ENCODE measurements at places on chromosomes 6 and 20.

DNA sequence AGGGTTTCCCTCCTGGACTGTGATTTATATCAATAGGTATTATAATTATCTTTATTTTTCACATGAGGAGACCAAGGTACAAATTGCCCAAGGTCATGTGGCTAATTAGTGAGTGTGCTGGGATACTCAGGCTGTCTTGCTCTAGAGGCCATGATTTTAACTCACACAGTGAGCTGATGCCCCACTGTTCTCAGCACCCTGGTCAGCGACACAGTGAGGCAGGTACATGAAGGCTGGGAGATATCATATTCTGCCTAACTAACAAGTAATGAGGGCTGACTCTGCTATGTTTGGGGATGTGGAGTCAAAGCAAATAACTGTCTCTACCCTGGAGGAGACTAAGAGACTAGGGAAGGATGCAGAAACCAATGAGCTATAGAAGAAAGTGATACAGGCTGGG is 501.1 kb downstream of the PTPRT start:
- DNase-seq: no peak

GRCh38 chr6:22568854-22569253 is 512 bp upstream of the HDGFL1 start:
- DNase-seq: no peak

DNA sequence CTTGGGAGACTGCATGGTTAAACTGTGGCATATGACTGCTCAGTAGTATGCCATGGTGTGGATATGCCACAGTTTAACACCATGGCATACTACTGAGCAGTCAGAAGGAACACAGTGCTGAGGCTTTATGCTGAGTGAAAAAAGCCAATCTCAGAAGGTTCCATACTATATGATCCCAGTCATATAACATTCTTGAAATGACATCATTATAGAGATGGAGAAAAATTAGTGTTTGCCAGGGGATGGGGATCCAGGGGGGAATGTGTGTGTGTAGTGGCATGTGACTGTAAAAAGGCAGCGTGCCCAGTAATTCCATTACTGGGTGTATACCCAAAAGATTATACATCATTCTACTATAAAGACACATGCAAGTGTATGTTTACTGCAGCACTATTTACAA is 85.8 kb downstream of the FOXF2 start:
- DNase-seq: no peak

DNA sequence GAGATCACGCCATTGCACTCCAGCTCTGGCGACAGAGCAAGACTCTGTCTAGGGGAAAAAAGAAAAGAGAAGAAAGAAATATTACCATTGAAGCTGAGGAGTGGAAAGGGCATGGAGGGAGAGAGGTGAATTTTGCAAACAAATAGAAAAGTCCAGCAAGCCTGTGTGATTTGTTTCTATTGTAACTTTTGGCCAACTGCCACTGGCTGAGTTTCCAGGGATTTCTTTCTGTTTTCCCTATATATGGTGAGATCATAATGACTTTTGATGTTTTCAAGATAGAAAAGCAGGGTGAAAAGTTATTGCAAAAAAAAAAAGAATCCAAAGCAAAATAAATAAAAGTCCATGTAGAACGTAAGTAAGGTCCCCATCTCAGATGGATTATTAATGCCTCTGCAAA is 184.2 kb upstream of the RALGAPA2 start:
- DNase-seq: no peak

DNA sequence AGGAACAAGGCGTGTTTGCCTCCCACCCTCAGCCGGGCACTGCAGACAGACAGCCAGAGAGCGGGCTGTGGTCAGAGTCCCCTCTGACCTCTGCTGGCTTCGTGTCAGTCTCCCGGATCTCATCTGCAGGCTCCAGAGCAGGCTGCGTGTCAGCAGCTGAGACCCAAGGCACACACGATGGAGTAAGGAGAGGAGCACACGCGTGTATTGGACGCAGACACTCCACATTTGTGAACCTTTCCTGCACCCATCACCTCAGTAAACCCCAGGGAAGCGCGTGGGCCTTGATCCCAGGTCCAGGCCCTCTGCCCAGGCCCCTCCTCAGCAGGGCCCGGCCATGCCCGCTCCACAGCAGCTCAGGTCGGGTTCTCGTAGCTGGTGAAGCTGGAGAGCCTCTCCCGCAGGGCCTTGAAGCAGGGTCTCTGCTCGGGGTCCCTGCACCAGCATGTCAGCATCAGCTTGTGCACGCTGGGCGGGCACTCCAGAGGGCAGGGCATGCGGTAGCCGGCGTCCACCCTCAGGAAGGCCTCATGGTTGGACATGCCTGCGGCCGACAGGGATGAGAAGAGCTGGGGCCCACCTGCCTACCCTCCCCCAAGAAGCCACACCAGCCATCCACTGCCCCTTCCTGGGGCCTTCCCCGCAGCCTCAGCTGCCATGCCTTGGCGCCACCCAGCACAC is 7.9 kb downstream of the PTK6 start:
- no peak for DNase-seq

DNA sequence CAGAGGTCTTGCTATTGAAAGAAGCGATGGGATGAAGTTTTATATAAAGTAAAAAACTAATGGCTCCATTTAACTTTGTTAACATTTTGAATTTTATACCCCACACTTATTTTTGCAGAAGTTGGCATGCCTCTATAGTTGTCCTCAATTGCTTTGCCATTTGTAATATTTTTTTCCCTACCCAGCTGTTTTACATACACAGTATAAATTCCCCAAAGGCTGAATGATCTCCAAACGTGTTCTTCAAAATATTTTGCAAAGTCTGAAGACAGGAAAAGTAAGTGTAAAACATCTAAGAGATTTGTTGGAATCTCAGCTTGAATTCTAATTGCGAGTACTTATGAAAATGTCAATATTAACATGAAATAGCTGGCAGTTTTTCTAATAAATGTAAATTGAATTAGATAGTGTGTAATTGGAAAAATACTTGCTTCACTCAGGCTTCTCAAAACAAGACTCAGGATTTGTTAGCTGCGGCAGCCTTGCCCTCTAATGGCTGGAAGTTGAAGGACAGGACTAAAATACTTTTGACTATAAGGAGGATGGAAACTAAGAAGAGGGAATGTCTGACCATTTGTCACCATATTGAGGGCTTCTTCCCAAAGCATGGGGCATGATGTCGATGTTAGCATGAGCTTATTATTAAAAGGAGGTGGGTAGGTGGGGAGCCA is 226.8 kb downstream of the UST start:
- no peak for DNase-seq

DNA sequence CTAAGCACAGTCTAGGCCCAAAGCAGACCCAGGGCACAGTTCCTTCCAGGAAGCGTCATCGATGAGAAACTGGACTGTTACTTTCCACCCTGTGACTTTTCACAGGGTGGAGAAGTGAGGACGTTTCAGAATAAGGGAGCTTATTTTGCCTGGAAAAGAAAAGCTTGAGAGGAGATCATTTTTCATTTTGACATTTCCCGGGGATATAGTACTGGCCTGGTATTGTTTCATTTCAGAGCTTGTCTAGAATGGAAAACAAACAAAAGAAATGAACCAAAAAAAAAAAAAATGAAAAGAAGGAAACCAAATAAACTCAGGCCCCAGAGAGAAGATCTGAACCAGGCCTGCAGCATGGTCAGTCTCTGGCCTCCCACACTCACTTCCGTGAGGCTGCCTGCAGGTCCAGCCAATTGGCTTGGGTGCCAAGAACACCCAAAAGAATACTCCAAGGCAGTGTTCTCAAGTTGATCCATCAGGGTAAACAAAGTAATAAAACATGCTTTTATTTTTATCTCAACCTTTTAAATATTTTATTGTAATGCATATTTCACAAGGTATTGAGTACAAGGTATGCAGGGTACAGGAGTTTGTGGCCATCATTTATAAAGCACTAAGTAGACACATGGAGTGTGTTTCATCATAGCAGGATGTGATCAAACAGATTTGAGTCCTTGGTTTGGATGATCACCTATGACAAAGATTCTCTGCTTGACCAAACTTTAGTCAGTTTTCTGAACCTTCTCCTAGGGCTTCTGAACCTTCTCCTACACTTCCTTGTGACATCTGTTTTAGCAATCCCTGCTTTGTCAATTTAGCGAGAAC is 176.9 kb upstream of the GGTLC1 start:
- DNase-seq: no peak

DNA sequence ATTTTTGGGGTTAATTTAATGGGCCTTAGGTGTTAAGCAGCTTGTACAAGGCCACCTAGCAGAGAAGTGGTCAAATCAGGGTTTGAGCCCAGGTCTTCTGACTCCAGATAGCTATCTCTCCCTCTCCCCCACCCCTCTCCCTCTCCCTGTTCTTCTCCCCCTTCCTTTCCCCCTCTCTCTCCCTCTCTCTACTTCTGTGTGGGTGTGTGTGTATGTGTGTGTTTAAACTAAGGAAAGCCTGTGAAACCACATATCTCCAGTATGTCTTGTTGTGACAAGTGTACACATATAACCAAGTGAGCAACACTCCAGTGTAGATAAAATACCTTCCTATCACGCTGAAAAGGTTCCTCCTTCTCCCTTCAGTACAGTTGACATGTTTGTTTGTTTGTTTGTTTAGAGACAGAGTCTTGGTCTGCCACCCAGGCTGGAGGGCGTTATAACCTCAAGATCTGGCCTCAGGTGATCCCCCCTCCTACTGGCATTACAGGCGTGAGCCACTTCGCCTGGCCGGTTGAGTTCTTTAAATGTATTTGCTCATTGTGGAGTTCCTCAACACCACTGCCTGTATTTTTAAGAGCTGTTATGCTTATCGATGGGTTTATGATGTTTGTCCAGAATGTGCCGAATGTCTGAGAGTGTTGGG is 140.4 kb downstream of the JARID2 start:
- no peak for DNase-seq

GRCh38 chr20:58141971-58142842 is 86.2 kb downstream of the ANKRD60 start:
- DNase-seq: no peak

GRCh38 chr20:57656821-57657534 is 36.8 kb upstream of the ZBP1 start:
- DNase-seq: no peak

DNA sequence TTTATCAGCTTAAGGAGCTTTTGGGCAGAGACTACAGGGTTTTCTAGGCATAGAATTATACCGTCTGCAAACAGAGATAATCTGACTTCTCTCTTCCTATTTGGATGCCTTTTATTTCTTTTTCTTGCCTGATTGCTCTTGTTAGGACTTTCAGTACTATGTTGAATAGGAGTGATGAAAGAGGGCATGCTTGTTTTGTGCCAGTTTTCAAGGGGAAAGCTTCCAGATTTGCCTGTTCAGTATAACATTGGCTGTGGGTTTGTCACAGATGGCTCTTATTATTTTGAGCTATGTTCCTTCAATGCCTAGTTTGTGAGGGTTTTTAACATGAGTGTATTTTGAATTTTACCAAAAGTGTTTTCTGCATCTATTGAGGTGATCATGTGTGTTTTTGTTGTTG is 192.8 kb upstream of the PHACTR1 start:
- DNase-seq: no peak

DNA sequence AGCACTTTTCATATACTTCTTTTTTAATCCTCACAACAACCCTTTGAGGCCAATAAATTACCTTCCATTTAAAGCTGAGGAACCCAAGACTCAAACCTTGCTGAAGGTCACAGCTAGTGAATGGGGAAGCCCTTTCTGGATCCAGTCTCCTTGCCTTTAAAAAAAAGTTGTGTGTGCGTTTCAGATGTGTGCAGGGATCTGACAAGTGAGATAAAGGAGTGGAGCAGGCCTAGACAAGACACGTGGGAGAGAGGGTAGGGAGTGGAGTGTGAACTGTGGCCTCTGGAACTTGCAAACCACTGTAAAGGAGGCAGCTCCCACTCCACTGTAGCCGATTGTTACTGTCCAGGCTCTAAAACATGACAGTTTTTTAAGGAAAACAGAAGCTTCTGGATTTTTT is 1.9 kb downstream of the KLHL32 start:
- DNase-seq: no peak

- DNase-seq: no peak
These were observed 534.2 kb downstream of the HACE1 start for GRCh38 chr6:104325341-104326172.

DNA sequence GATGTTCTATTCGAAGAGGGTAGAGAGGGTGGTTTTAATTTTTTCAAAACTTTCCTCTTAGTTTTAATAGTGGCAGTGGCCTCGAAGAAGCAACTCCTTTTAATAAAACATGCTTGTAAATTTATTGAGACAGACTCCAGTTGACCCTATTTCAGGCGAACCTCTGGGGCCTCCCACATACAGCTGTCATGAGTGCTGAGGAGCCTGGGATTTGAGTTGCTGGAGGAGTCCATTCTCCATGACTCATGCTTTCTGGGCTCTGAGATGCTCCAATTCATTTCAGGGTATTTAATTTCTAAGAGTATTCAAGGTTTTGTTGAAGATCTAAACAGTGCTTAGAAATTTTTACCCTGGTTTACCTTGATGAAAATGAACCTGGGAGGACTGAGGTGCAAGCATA is 580.4 kb downstream of the CBLN4 start:
- no peak for DNase-seq

DNA sequence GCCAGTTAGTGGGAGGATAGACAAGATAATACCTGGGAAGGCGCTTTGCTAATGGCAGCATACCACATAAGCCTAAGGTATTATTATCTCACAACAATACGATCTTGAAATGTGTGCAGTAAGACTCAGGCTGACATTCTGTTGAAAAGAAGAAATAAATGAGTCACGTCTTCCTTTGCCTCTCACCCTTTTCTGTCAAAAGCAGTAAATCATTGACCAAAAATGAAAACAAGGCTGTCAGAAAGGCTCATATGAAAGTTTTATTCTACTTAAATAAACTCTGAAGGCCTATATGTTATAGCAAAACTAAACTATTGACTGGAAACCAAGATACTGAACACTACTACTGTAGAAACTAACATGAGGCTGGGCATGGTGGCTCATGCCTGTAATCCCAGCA is 43.1 kb upstream of the IL20RA start:
- DNase-seq: no peak

GRCh38 chr20:25195962-25196785 is 662 bp downstream of the ENTPD6 start:
- no peak for DNase-seq

GRCh38 chr6:12974551-12974950 is 258.0 kb downstream of the PHACTR1 start:
- DNase-seq: no peak

- no peak for DNase-seq
These were observed 54.0 kb upstream of the AKIRIN2 start for GRCh38 chr6:87755708-87756671.

GRCh38 chr6:145034664-145035063 is 700.7 kb downstream of the EPM2A start:
- no peak for DNase-seq

GRCh38 chr6:132068766-132069165 is 117.6 kb upstream of the CCN2 start:
- no peak for DNase-seq

GRCh38 chr6:98463038-98464000 is 371.1 kb upstream of the POU3F2 start:
- DNase-seq: no peak

GRCh38 chr6:40460380-40460779 is 126.8 kb downstream of the LRFN2 start:
- DNase-seq: no peak

Data from stimulated activated CD8-positive, alpha-beta memory T cell treated with anti-CD3 and anti-CD28 coated beads, Interleukin-12 subunit alpha, Interleukin-12 subunit beta, amount 100 ng/mL, for 4 hours (primary cell).